NCI-H1436 treated with DMSO at 0.1 percent for 48 hours (cell line): ENCODE measurements at places on chromosomes 2 and 18.

DNA sequence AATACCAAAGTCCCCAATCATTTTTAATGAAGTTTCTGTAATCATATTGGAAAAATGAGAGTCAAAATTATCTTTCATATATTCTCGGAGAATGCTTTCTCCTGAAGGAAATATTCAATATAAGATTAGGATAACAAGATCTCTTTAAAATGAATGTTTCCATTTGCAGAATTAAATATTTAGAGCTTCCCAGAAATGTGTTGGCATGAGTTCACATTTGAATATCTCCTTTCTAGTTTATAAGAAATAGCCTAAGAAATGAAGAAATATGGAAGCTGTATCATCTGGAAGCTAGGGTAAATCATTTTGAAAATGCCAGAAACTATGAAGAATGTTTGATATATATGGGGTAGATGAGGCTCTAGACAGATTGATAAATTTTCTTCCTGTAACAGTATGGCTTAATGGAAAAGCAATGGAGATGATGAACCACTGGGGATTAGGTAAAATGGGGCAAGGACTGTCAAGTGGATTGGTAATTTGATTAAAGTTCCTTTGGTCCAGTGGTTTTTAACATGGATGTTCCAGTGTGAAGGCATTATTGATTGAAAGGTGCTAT lies 184.6 kb upstream of the ZNF804A start:
- DNase-seq, result no peak

DNA sequence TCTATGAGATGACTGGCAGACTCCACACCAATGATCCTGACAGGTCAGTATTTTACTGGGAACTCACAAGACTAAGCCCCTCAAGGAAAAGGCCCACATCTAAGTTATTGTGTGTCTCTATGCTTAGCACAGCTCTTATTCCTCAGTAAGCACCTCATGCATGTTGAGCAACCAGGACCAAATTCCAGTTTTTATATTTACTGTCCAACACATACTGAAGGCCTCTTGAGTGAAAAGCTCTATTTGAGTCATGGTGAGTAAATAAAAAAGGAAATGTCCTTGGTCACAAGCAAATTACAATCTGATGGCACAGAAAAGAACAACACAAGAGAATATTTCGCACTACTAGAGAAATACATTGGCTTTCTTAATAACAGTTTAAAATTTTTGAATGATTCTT lies 87.9 kb upstream of the ETAA1 start:
- DNase-seq, result no peak

DNA sequence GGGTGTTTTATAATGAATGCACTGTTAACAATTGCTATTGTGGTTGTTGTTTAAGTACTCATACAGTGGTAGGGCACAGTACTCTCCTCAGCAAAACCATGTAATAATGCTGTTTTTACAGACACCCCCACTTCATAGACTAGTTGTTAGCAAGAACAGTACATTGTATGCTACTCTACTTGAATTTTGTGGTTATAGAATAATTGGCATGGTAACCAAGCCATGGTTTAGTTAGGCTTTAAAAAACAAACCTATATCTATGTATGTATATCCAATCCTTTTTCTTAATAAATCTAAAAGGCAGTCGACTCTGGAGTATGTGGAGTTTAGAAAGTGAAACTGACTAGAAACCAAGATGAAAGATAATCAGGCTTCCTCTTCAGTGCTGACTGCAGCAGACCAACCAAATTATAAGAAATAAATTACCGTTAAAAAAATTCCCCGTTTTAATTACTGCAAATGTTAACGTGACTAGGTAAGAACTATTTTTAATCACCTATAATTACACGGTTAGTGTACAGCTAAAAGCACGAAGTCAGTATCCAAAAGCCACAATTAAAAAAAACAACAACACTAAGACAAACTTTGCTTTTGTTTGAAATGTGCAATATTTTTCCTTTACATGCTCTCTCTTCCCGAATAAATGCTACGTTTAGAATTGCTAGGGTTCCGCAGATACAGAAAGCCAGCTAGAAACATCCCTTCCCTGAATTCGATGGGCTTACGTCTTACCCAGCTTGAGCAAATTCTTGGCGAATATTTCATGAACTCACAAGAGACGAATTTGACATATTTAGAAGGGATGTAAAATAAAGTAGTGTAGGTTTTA lies 113.3 kb upstream of the SERTAD2 start:
- no peak for DNase-seq

DNA sequence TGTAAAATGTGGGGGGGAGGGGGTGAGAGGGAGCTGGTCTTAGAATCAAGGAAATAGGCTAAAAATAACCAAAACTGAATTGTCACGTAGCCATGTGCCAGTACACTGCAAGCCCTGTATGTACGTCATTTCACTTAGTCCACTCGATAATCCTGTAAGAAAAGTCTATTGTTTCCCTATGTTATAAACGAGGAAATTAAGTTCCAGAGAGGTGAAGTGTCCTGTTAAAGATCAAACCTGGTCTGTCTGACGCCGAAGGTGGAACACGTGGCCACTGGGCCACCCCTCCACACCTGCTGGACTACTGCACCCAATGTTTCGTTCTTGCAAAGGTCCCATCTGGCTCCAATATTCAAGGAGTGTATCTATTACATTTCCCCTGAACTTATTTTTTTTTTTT lies 29.6 kb downstream of the TFCP2L1 start:
- no peak for DNase-seq

- DNase-seq, result no peak
These were observed 120.5 kb upstream of the GYPC start for GRCh38 chr2:126535408-126535807.

DNA sequence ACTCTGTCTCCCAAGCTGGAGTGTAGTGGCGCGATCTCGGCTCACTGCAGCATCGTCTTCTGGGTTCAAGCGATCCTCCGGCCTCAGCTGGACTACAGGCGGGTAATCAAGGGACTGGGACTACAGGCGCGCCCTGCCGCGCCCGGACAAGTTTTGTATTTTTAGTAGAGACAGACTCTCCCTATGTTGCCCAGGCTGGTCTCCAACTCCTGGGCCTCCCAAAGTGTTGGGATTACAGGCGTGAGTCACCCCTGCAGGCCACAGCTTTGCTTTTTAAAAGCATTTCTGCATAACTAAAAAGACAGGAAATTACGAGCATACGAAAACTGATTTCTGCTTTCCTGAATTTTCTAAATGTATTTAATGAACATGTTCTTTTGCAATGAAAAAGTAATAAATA lies 916 bp upstream of the OSBPL1A start:
- DNase-seq, result no peak

DNA sequence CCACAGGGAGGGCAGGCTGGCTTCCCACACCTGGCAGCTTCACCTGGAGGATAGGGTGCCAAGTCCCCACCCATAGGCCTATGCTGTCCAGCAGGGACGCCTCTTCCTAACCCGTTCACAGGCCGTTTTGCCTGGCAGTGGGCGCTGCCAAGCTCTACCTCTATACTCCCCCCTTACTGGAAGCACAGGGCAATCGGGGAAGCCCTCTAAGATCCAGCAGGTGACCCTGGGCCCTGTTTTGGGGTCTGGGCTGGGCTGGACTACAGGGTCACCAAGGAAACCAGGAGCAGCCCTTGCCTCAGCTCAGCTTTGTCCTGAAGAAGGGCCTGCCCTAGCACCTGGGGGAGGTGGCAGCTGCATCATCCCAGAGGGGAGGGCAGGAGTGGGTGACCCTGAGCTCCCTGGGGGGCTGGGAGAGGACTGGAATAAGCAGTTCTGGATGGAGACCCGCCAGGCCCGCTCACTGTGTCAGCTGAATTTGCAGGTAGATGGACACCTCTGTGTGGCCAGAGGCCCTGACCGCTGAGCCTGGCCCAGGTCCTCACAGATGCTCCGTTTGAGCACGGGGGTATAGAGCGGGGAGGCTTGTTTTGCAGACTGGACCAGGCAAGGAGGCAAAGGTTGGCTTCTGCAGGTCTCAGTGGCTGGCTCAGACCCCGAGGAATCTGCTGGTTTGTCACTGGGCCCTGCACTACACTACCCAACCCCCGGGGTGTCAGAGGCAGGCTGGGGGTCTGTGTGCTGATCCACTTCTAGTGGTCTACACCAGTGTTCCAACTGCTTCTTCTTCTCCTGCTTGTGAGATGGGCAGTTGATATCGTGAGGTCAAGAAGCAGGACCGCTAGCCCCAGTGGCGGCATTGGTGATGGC lies 163.1 kb downstream of the ASB1 start:
- no peak for DNase-seq

- DNase-seq, result no peak
These were observed 89.5 kb upstream of the ZNF519 start for GRCh38 chr18:14221689-14222088.
